ENCODE measurements at places on chromosomes 2 and 18.

DNA sequence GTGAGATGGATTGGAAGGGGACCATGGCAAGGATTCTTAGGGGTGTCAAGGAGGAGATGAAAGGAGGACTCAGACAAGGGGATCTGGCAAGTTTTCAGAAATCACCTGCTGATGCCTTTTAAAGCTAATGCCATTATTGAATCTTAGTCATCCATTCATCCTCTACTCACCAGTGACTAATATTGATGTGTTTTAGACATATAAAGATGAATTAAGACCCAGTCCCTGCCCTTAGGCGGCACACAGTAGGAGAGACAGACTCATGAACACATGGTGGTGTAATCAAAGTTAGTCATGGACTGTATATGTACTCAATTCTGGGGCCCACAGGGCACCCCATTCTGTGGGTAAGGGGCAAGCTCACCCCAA is 56.5 kb upstream of the ATL2 start:
- no peak for DNase-seq

DNA sequence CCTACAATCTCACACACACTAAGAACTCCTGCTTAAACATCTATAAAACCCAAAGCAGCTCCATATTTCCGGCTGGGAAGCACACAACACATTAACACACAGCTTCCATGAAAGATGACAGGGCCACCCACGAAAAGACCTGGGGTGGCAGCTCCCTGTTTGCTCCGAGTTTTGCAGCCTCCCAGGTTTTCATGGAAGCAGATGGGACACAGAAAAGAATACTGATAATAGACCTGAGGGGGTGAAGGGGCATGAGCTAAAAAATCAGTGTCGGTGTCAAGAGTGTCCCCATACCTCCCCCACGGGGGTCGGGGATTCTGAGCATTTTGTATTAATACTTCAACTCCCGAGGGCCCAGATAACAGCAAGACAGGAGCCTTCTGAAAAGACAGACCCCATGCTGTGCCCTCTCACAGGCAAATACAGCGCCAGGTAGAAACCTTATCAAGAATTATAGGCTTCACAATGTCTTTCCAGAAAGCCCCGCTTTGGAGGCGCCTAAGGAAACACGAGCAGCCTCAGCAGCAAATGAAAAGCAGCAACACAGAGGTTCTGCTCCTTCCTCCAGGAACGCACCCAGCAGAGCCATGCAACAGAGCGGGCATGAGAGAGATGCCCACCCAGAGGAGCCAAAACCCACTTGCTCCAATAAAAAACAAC is 50.5 kb downstream of the ZNF516 start:
- no peak for DNase-seq

DNA sequence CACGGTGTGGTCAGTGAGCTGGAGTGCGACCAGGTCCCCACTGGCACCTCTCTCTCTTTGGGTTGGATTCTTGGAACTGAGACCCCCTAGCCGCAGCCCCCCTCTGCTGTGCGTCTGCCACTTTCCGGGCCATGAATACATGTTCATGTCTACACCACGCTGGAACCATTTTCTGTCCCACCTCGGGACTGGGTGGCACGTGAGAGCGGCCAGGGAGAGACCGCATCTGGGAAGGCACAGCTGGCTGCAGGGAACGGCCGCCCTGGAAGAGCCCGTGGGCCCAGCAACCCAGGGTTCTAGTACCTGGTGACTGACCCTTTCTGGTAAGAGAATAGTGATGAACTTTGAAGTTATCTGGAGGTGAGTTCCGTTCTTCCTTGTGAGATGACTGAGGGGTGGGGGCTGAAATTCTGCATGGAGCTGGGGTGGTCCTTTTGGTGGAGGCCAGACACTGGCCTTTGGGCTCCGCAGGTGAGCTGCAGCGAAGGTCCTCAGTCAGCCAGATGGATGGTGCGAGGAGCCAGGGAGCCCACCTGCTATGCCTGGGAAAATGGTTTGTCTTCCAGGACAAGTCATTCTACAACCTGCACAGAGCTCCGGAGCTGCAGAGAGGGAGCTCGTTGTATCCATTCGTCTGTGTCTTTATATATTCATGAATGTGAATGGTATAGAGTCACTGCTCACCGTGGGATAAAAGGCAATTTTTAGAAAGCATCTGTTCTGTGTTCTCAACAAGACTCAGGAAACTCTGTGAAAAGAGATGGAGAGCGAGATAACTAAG is 223.5 kb downstream of the NDUFA10 start:
- no peak for DNase-seq

DNA sequence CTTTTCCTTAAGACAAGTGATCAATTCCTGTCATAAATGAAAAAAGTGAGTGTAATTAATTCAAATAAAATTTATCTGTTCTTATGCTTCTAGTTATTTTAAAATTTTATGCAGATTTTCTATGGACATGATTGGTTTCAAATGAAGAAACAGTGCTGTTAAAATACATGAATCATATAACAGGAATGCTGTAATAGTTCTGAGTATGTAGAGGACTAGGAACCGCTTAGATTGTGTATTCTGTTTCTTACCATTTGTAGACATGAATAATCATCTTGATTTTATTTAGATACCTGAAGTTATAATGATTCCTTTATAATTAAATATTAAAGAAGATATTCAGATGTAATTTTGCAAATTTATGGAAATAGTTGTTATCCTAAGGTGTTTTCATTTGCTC is 3.5 kb downstream of the ACTR2 start:
- no peak for DNase-seq

DNA sequence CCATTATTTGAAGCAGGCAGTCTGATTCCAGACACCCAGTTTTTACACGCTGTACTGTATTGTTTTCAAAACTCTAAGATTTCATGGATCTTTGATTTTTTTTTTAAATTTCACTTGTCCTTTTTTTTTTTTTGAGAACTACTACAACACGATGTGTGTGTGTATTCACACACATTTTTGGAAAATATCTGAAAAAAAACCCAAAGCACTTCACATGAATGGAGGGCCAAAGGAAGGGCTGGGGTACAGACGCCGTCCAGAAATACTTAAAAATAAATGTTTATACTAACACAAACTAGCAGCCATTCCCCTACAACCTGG is 314 bp upstream of the SSB start:
- DNase-seq, result no peak

- no peak for DNase-seq
These were observed 80.5 kb upstream of the ITPRID2 start for GRCh38 chr2:181810823-181811695.

GRCh38 chr2:191385416-191386160 is 140.4 kb downstream of the MYO1B start:
- DNase-seq, result no peak

DNA sequence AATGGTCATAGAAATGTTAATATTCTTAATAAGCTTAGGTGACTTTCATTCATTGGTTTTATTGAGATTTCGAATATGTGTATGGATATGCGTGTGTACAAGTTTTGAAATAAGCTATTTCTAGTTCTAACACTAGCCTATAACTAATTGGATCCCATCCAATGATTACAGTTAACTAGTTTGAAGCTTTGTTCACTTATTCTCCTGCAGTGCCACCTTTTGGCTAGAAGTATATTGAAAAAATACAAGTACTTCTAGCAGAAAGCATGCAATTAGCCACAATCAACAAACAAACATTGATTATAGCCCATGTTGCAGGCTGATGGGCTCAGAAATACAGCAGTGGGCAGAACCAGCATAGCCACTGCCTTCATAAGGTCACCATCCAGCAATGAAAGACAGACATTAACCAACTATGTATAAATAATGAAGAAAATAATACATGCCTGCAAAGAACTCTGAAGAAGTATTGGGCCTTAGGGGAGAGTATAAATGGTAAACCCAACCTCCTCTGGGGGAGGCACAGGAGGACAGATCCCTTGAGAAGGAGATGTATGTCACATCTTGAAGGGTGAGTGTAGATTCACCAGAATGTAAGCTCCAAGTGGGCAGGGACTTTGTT is 5.1 kb upstream of the PIEZO2 start:
- no peak for DNase-seq

- DNase-seq, result no peak
These were observed 64.1 kb downstream of the ATAD2B start for GRCh38 chr2:23862716-23863426.

DNA sequence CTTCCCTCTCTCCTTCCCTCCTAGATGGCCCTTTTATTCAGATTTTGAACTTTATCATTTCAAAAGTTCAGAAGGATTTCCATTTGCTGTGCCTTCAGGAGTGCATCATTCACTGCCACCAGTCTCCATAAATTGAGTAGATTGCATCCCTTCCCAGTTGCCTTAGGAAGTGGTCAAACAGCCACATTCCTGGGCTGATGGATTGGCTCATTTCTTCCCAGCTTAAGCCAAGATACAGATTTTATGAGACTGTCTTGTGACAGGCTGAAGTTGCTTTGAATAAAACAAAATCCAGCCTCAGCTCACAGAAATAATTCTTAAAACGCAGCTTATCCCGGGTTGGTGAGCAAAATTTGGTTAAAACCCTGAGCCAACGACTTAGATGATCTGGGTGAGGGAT is 9.8 kb downstream of the NRP2 start:
- DNase-seq, result no peak

GRCh38 chr2:239225371-239225851 is 175.4 kb downstream of the HDAC4 start:
- no peak for DNase-seq

- DNase-seq, result no peak
These were observed 51.0 kb downstream of the PKDCC start for GRCh38 chr2:42098571-42099437.

DNA sequence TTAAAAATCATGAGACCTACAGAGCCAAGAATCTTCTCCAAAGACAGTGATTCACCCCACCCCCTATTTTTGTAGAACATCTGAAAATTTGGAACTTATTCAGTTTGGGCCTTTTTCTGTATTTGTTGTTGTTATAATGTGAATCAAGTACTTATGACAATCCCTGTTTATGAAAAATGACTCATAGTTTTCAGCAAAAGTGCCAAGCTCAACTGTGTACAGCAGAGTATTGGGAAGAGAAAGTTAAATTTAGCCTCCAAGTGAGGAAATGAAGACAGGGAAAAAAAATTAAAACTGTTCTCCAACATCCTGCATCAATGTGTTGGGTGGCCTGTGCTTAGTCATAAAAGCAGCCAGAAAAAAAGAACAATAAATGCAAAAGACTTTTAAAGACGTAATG is 46.2 kb downstream of the LRATD1 start:
- no peak for DNase-seq

GRCh38 chr2:230447455-230448451 is 31.8 kb downstream of the SP100 start:
- peak; percentile 6 for DNase-seq

DNA sequence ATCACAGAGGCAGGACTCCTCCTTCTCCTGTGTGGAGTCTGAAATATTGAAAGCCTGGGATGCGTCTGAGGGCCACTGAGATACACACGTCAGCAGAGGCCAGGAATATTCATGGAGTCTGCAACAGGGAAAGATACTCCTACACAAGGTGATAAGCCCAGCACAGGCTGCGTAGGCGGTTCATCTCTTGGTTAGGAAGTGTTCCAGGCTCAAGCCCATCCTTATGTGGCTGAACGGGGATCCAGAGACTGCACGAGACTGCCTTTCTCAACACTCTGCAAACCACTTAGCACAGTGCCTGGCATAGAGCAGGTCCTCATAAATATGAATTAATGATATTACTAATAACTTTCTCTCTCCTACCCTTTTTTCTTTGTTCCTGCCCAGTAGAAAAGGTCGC is 29.2 kb upstream of the AGPS start:
- no peak for DNase-seq

DNA sequence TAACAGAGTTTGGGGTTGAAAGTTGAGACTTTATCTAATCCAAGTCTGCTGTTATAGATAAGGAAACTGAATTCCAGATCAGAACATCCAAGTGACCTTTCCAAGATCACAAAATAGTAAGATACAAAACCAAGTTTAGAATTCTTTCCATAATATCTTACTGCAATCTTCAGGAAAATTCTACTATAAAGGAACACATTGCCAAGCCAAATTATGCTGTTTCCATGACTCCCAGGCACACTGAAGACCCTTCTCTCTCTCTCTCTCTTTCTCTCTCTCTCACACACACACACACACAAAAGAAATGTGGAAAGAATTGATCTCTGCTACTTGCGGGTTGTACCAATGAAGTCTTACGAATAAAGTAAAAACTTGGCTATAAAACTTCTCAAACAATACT is 398.4 kb downstream of the METTL4 start:
- DNase-seq, result no peak

- DNase-seq, result no peak
These were observed 4.7 kb downstream of the CYTIP start for GRCh38 chr2:157438863-157439823.

GRCh38 chr2:25481381-25482300 is 139.9 kb upstream of the DNMT3A start:
- DNase-seq, result no peak

DNA sequence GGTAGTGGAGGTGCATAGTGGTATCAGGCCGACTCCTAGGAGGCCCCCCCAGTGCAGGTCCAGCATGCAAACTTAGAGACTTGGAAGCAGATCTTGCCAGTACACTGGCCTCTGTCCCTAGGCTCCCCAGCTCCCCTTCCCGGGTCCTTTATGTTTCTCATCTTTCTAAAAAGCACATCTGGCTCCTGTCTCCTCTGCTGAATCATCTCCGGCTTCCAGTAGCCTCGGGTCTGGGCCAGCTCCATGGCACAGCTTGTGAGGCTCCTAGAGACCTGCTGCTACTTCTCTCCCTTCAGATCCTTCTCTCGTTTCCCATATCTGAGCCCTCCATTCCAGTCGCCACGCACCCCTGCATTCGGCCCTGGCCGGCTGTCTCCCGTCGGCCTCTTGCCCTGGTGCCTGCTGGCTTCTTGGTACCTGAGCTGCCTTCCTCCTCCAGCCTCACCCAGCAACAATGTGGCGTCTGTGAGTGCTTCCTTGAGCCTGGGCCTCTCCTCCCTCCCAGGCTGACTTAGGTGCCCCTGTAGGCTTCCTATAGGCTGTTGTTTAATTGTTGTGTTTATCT is 6.6 kb downstream of the TRAF3IP1 start:
- DNase-seq, result no peak

- no peak for DNase-seq
These were observed 40.0 kb upstream of the AGPS start for GRCh38 chr2:177352441-177353186.

GRCh38 chr2:74328573-74328972 is 14.6 kb downstream of the SLC4A5 start:
- no peak for DNase-seq
